ENCODE measurements at places on chromosomes 7 and 10.

DNA sequence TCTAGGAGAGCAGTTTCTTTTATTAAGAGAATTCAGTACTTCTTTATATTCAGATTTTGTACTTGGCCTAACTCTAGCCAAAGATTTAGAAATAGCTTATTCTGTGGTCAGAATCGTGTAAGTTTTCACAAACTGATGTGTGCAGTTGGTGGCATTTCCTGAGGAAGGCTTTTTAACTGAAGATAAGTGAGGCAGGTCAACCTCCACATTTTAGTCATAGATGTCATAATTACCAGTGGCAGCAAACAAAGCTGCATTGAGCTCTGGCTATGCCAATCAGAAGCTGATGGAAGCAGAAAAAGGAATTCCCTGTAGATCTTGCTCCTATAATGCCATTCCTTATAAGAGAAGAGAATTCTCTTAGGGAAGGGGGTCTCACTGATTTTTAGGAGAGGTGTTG lies 141.3 kb upstream of the SP8 start:
- no peak for DNase-seq

- DNase-seq: no peak
These were observed 87.1 kb upstream of the PDLIM1 start for GRCh38 chr10:95377950-95378349.

GRCh38 chr7:151575410-151575809 lies 55.7 kb upstream of the RHEB start:
- no peak for DNase-seq

DNA sequence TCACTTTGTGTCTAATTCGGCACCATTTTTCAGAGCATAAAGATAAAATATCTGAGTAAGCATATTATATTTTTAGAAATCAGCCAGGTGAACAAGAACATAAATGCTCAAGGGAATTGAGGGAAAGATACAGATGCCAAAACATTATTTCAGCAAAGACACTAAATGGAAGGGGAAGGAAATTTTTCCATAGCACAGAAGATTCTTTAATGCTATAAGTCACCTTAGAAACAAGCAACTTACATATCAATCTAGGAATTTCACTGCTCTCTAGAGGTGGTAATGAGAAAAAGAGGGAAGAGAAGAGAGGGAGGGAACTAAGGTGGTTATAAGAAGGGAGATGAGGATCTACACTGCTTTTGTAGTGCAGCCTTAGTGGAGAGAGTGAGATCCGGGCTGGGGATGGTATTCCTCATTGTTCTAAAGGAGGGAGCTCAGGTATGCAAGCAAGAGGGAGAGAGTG lies 20.4 kb downstream of the ZNF365 start:
- no peak for DNase-seq

DNA sequence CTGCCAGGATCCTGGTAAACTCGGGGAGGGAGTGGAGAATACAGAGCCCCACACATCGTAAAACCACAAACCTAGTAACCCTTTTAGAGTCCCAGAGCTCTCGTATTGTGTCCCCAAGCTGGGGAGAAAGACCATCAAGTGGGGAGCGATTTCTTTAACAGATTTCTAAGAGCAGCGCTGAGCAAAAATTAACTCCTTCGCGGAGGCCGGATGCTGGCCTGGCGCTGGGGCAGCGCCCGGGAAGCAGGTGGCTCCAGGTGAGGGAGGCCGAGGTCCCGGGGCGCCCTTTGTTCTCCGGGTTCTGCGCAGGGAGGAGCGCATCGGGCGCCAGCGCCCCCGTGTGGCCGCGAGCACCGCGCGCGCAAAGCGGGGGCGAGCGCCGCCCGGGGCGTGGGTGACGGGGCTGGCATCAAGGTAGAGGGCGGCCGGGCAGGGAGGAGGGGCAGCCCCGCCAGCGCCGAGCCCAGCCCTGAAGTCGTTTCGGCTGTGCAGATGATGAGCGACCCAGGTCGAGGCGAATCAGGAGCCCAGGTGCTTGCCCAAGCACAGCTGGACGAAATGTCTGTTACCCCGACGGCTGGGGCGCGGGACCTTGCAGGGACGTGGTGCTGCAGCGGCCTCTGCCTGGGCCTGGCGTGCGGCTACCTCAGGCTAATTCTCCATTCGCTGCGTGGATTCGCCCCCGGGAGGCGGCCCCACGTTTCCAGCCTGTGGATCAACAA lies 10.4 kb upstream of the FGFR2 start:
- peak; percentile 43 for DNase-seq

GRCh38 chr7:122094549-122094948 lies 49.5 kb downstream of the AASS start:
- no peak for DNase-seq

DNA sequence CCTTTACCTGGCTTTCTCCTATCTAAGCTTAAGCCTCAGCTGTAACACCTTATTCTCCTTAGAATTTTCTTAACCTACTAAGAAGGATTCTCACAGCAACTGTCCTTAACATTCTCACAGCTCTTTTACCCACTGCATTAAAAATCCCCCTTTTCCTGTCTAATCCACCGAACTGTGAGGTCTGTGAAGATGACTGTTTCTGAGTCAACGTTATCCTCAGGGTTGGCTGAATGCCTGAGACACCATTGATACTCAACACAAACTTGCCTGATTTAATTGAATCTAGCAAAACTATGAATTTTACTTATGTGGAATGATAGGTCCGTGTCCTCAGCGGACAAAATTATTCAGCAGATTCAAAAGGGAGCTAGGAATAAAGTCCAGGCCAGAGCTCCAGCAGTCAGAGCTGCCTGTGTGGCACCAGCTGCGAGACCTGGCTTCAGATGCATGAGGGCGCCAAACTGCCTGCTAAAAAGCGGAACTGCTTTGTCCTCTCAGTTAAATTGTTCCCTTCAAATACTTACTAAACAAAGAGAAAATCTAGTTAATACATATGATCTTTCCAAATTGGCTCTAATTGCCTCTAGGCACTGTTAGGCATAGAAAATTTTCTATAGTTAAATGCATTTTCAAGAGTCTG lies 33.4 kb upstream of the VWDE start:
- peak; percentile 100 for DNase-seq

- no peak for DNase-seq
These were observed 28.9 kb downstream of the GNAT3 start for GRCh38 chr7:80482950-80483349.

- no peak for DNase-seq
These were observed 63.4 kb downstream of the RAMP3 start for GRCh38 chr7:45220846-45221618.

- DNase-seq: no peak
These were observed 645.7 kb downstream of the PHTF2 start for GRCh38 chr7:78444267-78444666.

- DNase-seq: no peak
These were observed 166.3 kb upstream of the LANCL2 start for GRCh38 chr7:55198634-55199392.
